ENCODE measurements at places on chromosomes 12 and 14.

GRCh38 chr14:85620947-85621346 lies 91.0 kb downstream of the FLRT2 start:
- no peak for DNase-seq

GRCh38 chr12:106082216-106083175 lies 56.3 kb downstream of the NUAK1 start:
- no peak for DNase-seq

- no peak for DNase-seq
Observed at GRCh38 chr12:51917746-51918453, 10.6 kb downstream of the ACVRL1 start.

GRCh38 chr14:94052199-94052598 lies 26.1 kb downstream of the OTUB2 start:
- no peak for DNase-seq

DNA sequence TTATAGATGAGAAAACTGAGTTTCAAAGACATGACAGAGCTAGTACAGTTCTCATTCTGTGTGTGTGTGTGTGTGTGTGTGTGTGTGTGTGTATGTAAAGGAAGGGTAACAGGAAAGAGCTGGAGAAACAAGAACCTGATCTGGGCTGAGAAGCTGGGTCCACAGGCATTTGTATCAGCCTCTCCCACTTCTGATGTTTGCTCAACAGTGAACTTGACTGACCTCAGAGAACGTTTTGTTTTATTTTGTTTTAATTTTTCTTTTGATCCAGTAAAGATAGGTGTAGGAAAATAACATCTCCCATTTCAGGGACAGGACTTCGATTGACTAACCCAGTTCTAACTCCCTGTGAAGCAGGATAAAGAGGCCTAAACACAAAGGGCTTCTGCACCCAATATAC lies 85.4 kb downstream of the STXBP6 start:
- DNase-seq = no peak

DNA sequence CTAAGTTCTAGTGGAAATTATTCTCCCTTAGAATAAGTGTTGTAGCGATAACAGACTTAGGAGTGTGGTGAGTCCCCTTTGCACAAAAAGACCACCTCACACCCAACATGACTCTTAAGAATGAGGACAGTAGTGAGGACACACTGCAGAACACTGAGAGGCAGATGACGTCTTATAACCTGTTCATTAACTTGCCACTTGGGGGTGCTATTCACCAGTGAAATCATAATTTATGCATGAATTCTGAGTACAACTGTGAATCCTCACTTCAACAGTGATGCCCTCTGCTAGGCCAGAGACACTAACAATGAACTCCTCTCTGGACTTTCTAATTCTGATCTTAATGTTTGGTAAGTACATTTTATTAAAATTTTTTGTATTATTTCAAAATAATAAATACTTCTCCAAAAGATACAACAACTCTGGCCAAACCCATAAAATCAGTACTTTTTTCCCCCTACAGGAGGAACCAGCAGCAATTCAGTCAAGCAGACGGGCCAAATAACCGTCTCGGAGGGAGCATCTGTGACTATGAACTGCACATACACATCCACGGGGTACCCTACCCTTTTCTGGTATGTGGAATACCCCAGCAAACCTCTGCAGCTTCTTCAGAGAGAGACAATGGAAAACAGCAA lies 274.7 kb downstream of the DAD1 start:
- DNase-seq = peak; percentile 42

- DNase-seq = no peak
Observed at GRCh38 chr12:117524806-117525205, 163.4 kb upstream of the NOS1 start.

GRCh38 chr12:132071040-132071810 lies 72.9 kb downstream of the DDX51 start:
- DNase-seq = no peak

DNA sequence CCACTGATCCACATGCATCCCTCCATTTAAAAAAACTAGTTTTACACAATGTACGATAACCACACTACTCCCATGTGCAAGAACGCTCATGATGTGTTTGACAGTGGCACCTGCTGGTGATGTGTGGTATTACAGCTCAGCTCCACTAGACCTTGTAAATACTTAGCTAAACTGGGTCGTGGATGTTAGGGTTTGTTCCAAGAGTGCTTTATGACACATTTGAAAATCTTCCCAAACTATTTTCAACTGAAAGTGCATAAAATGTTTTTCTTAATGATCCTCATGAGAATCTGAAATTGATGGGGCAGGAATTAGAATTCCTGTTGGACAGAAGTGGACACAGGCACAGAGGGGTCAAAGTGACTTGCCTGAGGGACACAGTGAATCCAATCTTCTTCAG lies 99.2 kb downstream of the SCARB1 start:
- no peak for DNase-seq

- no peak for DNase-seq
Observed at GRCh38 chr12:16150276-16150675, 127.2 kb downstream of the SLC15A5 start.

GRCh38 chr12:12315838-12316237 lies 34.2 kb downstream of the MANSC1 start:
- no peak for DNase-seq

DNA sequence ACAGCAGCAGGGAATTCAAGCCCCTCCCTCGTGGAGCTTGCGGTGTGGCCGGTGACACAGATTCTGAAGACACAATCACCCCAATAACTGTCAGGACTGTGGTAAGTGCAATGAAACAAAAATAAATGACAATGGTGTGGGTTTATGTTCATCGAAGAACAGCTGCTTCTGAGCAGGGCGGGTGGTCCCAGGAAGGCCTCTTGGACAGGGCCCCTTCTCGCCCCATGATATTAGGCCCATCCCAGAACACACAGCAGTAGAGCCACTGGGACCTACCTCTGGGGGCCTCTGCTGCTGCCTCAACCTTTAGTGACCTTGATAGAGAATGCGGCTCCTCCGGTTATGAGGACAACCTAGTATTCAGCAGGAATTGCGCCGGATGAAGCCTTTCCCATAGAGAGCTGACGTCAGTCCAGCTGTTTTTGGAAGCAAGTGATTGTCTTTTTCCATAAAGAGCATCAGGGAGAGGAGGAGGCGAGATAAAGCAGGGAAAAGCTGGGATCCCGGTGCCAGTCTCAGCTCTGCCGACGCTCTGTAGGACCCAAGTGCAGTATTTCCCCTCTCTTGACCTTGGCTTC lies 84.1 kb upstream of the BCL11B start:
- DNase-seq = no peak

DNA sequence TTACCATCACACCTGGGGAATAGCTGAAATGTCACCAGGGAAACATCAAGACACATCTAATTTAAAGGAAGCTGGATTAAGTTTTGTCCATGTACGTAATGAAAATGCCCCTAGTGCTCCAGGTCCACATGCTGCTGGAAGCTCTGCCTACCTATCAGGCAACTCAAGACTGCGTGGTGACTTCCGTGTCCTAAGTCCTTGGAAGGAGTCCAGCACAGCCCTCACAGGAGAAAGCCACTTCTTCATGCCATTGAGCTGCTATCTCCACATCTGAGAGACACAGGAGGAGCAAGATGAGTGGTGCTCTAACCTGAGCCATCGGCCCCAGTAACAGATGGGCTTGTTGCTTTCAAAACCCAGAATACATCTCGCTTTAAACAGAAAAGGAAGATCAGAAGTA lies 316.4 kb downstream of the DPF3 start:
- DNase-seq = no peak

GRCh38 chr14:83289896-83290295 lies 1756.2 kb upstream of the SEL1L start:
- DNase-seq = no peak

- DNase-seq = no peak
Observed at GRCh38 chr14:84017495-84017894, 1512.4 kb upstream of the FLRT2 start.

DNA sequence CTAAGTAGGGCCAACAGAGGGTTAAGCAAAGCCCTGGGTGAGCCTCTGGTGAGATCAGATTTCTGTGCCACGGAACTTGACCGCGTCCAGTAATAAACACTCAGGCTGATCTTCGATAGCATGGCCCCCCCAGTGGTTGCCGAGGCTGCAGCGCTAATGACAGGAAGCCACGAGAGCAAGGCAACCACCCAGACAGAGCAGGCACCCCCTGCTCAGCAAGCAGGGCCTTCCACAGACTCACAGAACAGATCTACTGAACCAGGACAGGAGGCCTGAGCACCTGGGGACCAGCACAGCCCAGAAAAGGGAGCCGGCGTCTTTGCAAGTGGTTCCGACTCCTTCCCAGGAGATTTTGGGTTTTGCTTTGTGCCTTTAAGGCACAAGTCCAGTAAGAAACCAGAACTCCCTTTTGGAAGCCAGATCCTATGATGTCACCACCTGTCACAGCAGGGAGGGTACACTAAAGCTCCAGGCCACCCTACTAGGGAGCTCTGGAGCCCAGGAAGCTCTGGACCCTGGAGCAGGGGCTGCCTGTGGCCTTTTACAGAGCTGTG lies 42.3 kb downstream of the BCL11B start:
- DNase-seq = no peak

DNA sequence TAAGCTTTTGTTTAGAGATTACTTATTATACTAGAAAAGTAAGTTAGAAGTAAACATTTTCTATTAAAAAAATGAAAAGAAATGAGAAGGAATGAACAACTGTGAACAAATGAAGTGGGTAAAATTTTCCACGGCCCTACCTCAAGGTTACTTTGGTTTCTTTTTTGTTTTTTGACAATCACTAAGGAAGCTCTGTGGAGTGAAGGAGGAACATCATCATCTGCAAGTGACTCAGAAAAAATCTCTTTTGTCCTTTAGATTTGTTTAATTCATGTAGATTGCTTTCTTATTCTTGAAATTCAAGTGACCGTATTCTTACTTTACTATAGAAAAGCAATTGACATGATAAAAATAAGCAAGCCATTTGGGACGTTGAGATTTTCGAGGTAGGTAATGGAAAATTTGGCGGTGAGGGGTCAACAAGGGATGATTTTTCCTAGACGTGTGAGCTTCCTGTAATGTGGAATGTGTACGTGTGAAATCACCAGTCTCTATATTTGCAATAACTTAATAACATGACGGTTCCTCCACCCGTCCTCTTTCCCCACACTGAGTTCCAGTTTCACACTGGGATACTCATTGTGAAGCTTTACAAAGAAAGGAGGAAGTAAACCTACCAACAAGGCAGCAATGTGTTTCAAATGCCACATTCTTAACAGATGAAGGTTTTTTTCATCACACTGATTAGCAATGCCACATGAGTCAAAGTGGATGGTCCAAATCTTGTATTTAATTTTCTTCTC lies 62.3 kb upstream of the EGLN3 start:
- DNase-seq = no peak

GRCh38 chr14:93857500-93858283 lies 69.4 kb upstream of the PRIMA1 start:
- DNase-seq = peak; percentile 77

DNA sequence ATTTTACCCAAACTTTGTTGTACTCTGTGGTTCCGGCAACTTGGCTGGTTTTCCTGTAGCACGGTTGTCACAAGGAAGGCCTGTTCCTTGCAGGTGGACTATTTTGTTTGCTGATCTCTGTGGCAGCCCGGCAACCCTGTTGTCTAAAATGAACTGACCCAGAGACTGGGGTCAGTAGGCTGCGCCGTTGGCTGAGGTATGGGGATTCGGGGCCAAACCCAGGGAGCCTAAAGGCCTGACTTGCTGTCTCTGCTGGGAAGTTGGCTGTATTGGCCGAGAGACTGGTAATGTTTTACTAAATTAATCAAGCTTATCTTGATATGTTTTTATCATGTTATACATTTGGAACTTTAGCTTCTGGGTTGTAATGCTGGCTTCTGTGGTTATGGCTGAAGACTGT lies 13.8 kb downstream of the SMIM41 start:
- no peak for DNase-seq

GRCh38 chr14:39367387-39367751 lies 64.9 kb downstream of the FBXO33 start:
- DNase-seq = no peak

DNA sequence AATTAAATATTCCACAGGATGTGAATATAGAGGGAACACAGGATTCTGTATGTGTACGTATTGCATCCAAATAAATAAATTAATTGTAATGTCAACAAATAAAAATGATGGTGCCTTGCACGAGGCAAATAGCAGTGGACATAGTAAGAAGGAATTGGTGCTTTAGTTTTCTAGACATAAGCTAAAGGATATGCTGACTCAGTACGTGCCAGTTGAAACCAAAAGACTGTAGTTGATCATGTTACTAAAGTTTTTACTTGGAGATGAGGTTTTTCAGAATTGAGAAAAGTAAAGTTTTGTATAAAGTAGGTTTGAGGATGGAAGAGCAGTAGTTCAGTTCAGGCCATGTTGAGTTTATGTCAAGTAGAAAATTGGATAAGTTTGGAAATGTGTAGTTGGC lies 807.2 kb downstream of the SLC16A7 start:
- DNase-seq = no peak

Measured in cerebellar cortex (tissue), 1 donor.